ENCODE measurements at places on chromosomes 3 and 15.

DNA sequence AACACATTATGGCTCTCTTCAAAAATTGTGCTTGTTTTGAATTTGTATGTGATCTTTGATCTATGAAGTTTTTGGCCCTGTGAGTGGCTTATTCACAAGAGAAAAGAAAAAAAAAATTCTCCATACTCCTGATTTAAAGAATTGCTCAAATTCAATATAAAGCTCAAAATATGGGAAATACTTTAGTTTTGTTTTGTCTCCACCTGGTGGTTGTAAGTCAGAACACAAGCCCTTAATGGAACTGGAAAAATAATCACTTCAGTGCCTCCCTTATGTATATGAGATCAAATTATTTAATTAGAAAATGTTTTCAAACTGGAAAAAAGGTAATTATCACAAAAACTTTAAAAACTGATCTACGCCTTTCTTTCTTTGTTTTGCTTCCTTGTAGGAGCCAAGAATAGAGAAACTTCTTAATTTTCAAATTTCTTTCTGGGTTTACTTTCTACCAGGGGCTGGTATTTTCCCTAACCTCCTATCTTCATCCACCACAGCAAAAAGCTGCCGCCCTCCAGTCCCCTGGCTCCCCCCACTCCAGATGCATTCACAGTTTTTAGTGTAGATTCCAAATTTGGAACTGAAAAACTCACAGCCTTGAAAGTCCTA lies 50.6 kb downstream of the SERP1 start:
- DNase-seq, result no peak

- DNase-seq, result no peak
Measured at GRCh38 chr3:196654735-196655090, 15.2 kb downstream of the NRROS start.

DNA sequence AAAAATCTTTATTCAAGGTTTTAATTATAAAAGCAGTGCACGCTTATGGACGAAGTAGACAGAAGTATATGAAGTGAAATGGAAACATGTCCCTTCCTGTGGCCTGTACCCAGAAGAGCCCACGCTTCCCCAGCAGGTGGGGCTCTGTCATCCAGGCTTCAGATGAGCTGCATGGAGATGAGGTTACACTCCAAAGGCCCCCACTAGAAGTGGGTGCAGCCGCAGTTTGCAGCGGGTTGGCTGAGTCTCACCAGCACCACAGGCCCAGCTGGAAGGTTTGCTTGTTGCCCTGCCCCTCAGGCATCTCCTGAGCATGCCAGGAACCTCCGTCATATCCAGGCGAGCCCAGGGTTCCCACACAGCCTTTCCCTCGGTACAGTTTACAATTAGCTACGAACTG lies 33.1 kb downstream of the PRR20G start:
- DNase-seq, result no peak

- DNase-seq, result no peak
Measured at GRCh38 chr3:44434834-44435510, 42.5 kb downstream of the ZNF445 start.

DNA sequence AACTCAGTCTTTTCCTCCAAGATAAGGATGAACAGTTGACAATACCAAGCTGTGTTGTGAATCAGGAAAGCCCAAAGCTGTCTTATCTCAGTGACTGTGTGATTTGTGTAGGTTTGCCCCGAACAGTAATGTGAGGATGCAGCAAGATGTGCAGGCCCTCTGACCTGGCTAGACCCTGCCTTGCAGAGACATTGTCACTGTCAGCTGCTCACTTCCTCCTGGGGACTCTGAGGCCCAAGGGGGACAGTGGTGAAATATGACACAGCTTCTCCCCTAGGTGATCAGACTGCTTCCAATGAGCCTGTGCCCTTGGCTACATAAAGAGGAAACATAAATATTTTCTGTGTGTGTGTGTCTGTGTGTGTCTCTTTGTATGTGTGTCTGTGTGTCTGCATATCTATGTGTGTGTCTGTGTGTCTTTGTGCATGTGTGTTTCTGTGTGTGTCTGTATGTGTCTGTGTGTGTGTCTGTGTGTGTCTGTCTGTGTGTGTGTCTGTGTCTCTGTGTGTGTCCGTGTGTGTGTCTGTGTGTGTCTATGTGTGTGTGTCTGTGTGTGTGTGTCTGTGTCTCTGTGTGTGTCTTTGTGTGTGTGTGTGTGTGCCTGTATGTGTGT lies 21.7 kb downstream of the LRRK1 start:
- DNase-seq, result no peak

DNA sequence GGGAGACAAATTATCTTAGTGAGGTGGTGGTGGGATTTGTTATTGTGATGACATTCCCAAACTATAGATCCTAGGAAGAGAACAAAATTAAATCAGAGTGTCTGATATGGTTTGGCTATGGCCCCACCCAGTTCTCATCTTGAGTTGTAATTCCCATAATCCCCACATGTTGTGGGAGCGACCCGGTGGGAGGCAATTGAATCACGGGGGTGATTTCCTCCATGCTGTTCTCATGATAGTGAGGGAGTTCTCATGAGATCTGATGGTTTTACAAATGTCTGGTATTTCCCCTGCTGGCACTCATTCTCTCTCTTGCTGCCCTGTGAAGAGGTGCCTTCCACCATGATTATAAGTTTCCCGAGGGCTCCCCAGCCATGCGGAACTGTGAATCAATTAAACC lies 62.0 kb downstream of the RPL22L1 start:
- DNase-seq, result no peak

Data from aorta (tissue), 5 donors.